ENCODE measurements at places on chromosomes 13 and 19.

DNA sequence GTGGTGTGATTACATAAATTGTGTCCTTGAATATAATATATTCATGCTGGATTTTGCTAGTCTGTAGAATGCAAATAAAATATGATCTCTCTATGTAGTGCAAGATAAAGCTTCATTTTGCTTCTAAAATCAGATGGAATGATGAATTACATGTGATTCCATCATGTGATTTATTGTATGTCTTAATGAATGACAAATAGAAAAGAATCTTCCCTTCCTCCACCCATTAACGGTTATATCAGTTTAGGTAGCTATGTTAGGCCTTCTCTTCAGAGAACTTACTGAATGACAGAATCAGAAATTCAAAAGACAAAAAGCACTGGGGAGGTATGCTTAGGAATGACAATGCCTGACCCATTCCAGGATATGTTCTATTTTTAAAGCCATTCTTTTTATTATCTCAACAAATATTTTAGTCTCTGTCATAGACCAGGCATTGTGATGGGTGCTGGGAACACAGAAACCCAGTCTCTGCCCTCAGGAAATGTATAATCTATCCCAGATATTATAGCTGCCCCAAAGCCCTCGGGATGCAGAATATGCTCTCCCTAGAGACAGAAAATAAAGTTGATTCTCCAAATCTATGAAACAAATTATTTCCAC, 90.6 kb downstream of the TEX26 start:
- DNase-seq = no peak

GRCh38 chr13:32824061-32824460, 192.2 kb upstream of the KL start:
- DNase-seq = no peak

DNA sequence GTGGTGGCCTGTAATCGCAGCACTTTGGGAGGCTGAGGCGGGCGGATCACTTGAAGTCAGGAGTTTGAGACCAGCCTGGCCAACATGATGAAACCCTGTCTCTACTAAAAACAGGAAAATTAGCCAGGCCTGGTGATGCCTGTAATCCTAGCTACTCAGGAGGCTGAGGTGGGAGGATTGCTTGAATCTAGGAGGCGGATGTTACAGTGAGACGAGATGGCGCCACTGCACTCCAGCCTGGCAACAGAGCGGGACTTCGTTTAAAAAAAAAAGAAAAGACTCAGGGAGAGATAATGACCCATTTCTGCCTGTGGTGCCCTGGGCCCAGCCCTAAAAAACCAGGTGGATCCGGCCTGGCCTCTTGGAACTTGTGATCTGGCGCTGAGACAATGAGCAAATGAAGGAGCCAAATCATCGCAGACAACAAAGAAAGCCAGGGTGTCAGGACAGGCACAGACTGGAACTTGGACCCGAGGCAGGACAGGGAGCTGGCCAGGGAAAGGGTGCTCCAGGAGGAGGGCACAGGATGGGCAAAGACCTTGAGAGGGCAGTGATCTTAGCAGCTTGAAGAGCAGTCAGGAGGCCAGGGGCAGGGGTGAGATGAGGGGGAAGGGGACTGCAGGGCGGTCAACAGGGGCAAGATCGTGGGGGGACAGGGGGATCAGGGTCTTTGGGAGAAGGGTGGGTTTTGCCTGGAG, 962 bp upstream of the JAK3 start:
- no peak for DNase-seq

DNA sequence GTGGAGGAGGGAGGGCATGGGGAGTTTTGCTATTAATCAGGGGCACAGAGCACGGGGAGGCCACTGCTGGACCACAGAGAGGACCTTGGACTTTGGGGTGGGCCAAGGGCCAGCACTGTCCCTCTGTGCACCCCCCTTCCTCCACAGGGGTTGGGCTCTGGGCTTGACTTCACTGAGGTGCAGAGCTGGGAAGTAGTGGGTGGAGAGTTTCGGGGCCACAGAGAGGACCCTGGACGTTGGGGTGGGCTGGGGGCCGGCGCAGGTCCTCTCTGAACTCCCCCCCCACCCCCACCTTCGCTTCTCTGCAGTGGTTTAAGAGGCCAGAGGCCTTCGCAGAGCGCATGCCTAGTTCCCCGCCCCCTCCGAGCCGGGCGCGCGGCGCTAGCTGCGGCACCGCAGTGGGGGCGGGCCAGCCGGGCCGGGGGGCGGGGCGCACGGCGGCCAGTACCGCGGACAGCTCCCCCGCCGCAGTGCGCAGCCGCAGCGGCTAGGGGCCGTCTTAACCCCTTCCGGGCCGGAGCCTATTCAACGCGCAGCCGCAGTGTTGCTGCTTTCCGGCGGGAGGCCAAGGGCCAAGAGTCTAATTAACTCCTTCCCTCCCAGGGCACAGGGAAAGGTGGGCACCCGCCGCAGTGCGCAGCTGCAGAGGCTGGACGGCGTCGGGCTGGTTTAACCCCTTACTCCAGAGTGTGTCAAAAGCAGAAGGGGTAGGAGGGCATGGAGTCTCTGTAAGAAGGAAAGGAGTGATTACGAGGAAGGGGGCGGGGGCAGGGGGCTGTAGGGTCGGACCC, 3.7 kb downstream of the KCNC3 start:
- peak; percentile 58 for DNase-seq

DNA sequence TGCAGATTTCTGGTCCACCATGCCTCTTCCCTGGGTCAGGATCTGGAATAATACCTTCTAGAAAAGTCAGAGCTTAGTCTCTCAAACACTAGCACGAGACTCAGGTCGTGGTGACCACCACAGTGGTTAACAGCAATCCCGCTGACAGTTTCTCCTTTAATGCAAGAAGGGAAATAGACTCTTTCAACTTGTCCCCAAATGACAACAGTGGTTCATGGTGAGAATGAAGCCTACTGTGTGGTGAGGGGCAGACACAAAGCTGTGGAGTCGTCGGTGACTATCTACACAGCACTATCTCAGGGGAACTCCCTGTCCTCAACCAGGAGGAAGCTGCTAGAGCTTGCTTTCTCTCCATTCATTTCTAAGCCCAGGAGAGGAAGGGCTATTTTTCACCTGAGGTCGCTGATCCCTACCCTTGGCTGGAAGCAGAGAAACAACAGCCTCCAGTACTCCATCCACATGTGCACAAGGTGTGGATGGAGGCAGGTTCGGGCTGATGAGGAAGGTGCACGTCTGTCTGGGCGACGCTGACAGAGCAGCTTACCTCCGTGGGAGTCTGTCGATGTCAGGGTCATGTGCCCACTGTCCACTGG, 72.4 kb downstream of the STK24 start:
- DNase-seq = no peak

GRCh38 chr13:38630780-38631179, 56.1 kb upstream of the FREM2 start:
- DNase-seq = no peak

GRCh38 chr13:98941126-98941525, 36.7 kb downstream of the DOCK9 start:
- DNase-seq = no peak

Measured in T follicular helper cell (primary cell).